Stimulated activated CD8-positive, alpha-beta memory T cell treated with anti-CD3 and anti-CD28 coated beads, Interleukin-4, amount 100 ng/mL, for 24 hours (primary cell): ENCODE measurements at places on chromosomes 5 and 9.
A peak's percentile ranks its signal among the peaks of the same experiment; 100 is the strongest.

DNA sequence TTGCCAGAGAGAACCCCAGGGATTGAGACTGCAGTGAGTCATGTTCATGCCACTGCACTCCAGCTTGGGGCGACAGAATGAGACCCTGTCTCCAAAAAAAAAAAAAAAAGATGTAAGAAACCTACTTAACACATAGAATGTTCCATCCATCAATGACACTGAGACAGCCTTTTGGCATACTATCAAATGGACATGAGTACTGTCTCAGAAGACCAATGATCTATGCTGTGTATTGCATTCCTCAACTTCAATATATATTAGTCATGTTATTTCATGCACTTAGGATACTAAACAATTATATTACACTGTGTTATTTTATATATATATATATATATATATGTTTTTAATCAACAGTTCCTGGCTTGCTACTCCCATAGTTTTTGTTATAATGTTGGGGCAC is 57.1 kb upstream of the ANKH start:
- DNase-seq, result no peak

DNA sequence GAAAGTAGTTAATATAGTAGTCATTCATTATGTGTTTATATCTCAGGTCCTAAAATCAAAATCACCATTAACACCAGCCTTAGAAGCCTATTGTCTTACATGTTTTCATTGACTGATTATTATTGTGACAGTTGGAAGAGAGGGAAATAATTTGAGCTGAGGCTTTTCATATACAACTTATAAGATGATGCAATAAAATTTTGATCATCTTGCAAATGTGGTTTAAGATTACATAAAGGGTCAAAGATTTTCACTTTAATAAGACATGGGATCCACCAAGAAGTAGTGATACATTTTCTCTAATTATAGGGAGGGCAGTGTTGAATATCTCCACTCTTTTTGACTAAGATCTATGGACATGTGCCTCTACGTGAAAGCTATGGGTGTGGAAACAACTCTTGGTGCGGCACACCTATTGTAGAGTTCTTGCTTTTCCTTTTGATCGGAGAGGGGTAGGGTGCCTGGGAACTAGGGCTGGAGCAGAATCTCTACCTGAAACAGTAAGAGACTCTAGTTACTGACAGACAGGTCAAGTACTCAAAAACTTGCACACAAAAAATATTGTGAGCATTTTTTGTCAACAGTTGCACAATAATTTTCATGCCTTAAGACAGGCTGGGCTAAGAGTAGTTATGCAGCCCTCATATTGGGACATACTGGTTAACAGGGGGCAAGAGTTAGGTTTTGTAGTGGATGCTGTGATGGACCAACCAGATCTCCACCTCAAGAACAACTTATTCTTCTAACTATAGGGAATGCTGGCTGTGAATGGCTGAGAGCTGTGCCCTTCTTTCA is 139.3 kb upstream of the FST start:
- DNase-seq, result no peak

GRCh38 chr5:151870820-151871219 is 53.8 kb downstream of the GLRA1 start:
- DNase-seq, result no peak

DNA sequence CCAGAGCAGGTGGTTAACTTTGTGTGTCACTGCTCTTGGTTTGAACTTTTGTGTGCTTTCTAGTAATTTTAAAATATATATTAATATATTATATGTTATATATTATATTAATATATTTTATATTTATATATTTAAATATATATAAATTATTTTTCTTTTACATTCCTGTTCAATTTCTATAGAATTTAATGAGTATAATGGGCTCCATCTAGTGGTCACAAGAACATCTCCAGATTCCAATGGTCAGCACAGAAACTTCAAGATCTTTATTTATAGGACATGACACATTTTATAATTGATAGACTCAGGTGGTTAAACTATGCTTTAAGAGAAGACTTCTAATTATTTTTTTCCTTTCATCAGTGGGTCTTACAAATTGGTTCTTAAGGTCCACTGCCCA is 39.1 kb downstream of the COL23A1 start:
- DNase-seq, result no peak

DNA sequence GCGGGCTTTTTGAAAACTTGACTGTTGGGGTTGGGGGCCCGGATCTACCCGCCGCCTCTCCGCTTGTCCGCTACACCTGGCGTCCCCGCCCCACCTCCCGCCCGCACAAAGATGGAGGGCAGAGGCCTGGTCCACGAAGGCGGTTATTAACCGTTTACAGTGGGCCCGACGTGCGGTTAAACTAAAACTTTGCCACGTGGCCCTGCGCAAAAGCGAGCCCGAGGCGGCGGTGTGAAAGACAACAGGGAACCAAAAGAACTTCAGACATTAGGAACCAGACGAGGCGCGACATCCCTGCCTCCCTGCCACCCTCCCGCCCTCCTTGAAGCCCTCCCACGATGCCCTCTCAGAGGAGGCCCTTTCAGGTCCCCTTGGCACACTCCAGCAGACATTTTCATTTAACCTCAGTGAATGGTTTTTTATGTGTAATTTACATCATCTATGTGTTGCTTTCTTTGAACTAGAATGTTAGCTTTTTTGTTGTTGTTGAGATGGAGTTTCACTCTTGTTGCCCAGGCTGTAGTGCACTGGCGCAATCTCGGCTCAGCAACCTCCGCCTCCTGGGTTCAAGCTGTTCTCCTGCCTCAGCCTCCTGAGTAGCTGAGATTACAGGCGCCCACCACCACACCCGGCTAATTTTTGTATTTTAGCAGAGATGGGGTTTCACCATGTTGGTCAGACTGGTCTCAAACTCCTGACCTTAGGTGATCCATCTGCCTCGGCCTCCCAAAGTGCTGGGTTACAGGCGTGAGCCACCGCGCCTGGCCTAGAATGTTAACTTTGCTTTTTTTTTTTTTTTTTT is 999 bp upstream of the HNRNPA0 start:
- no peak for DNase-seq

- DNase-seq, result no peak
Measured at GRCh38 chr9:76161541-76161940, 232.7 kb downstream of the RFK start.

GRCh38 chr9:99093492-99093791 is 11.5 kb upstream of the TGFBR1 start:
- DNase-seq, result peak; percentile 12

- no peak for DNase-seq
Measured at GRCh38 chr5:139390639-139391569, 1.2 kb upstream of the MZB1 start.

DNA sequence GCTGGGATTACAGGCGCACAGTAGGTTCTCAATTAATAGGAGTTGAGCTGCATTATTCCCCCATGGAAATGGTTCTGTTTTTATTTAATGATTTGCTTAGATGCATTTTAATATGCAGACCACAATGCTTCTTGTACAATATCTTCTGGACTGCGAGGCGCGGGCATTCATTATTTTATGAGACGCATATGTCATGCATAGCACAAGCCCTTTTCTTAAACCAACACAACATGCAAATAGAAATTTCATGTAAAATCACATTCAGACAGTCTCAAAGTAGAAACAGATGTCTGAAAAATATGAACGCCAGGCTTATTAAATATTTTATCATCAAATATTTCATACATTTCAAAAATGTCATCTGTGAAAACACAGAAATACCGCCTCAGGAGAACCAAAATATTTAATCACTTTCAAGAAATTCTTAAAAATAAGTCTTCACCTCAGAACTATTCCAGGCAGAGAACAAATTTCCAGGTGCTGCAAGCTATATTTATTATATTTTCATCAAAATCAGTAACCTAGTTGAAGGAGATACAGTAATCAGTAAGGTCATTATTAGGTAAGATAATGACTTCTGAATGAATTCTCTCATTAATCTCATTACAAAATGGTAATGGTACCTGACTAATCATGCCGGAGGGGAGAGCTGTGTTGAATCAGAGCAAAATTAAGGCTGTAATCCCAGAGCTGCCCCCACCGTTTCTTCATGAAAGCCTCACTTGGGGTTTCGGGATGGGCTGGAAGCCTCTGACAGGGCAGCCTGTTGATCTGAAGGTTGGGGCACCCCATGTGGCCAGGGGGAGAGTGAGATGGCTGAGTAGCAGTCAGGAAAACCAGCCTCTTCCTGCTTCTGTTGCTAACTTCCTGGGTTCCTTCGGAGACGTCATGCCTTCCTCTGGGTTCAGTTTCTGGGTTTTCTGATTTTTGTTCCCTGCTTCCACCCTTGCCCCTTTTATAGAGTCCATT is 133.9 kb upstream of the ZNF618 start:
- no peak for DNase-seq

DNA sequence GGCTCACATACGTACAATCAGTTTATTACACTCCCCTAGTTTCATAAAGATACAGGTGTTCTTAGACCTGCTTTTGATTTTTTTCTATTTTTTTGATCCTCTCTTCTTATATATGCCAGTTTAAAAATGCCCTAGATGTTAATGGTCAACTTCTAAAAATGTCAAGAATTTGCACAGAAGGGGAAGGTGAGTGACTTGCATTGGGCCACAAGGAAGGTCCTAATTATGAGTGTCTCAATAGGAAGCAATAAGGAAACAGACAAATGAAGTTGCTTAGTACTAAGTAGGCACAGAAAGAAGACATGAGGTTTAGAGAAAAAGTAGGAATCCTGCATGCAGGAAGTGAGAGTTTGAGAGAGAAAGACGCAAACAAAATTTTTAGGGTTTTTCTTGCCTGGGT is 3.2 kb upstream of the CCDC171 start:
- DNase-seq, result no peak

GRCh38 chr5:143031781-143032580 is 261.8 kb downstream of the ARHGAP26 start:
- no peak for DNase-seq

- DNase-seq, result no peak
Measured at GRCh38 chr5:154236-154635, 37.1 kb upstream of the LRRC14B start.

- no peak for DNase-seq
Measured at GRCh38 chr9:135657416-135657815, 5.7 kb upstream of the LCN9 start.

GRCh38 chr9:4124266-4124665 is 175.6 kb downstream of the GLIS3 start:
- DNase-seq, result no peak

- DNase-seq, result no peak
Measured at GRCh38 chr5:38670878-38671277, 114.4 kb upstream of the LIFR start.

DNA sequence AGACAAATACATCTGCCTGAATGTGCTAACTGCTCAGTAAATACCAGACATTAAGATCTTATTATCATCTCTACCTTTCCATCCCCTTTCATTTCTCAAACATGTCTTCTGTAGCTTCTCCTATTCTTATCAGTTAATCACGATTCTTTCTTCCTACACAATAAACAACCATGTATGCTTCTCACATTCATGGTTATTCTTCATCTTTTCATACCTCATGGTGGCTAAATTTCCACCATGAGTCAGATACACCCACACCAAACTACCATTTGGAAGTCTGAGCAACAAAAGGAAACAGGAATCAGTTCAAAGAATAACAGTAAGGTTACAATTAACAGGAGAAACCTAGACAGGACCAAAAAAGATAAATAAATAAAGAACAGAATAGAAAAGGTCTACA is 7.7 kb downstream of the ZNF622 start:
- no peak for DNase-seq

DNA sequence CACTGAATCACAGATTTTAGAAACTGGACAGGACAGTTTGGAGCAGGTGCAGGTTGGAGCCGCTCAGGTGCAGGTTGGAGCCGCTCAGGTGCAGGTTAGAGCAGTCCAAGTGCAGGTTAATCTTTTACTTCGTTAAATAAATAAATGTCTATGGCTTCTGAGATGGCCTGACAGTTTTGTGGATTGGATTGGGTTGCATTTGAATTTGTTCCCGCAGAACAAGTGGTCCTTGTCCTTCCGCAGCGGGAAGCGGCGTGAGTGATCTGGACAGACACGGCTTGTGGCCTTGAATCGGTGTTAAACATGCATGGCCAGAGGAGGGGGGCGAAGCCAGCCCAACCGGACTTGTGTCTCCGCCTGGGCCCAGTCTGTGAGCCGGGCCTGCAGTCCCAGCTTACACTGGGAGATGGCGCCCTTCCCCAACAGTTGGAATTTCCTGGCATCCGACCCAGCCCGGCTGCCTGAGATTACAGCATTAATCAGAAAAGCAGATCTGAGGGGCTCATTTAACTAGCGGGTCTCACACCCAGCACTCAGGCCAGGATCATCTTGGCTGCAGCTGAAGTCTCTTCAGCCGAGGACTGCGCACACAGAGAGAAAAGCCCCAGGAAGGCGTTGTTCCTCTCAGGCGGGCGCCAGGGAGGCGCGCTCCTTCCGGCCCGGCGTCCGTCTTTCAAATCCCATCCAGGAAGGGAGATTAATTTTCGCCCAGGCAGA is 1.5 kb upstream of the OLFM1 start:
- DNase-seq, result no peak

DNA sequence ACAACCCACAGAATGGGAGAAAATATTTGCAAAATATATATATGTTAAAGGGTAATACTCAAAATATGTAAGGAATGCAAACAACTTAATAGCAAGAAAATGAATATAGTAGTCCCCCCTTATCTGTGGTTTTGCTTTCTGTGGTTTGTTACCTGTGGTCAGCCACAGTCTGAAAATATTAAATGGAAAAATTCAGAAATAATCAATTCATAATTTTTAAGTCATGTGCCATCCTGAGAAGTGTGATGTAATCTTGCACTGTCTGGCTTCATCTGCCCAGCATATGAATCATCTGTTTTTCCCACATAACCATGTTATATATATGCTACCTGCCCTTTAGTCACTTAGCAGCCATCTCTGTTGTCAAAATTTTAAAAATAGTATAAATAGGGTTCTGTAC is 11.7 kb downstream of the CER1 start:
- DNase-seq, result no peak

- no peak for DNase-seq
Measured at GRCh38 chr9:35781066-35781465, 10.3 kb upstream of the NPR2 start.

GRCh38 chr5:91408710-91409109 is 25.6 kb upstream of the ARRDC3 start:
- DNase-seq, result no peak

DNA sequence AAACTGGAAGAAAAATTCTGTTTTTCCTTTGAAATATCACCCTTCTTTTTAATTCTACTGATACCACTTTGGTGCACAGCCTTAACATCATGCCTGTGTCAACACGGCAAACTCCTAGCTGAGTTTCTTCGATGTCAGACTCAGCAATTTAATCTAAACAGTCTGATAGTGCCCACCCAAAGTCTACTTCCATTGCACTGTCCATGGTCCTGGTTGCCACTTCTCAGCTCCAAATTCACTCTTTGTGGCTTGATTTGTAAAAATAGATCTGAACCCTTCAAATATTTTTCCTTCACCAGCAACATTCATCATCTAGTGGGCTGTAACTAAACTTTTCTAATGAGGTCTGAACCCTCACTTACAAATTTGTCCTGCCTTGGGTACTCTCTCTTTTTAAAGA is 107.8 kb downstream of the NUDT12 start:
- no peak for DNase-seq

DNA sequence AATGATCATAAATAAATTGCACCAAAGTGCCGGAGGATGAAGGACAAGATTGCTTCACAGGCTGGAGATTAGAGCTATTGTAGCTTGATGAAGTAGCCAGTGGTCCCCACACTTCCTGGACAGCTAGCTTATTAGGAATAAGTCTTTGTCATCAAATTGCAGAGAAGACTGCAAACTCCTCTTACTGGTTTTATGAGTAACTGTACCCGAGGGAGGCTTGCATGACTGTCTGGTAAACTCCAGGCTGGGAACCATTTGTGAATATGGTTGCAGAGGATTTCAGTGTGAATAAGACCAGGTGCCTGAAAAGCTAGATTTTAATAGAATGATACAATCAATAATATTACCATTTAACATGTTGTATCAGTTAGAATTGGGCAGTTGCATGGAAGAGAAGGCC is 36.5 kb upstream of the SEMA5A start:
- no peak for DNase-seq
